ENCODE measurements at places on chromosomes 11 and 22.
A peak's percentile ranks its signal among the peaks of the same experiment; 100 is the strongest.

- DNase-seq, result no peak
These were observed 157.2 kb upstream of the CARD18 start for GRCh38 chr11:105296806-105297205.

DNA sequence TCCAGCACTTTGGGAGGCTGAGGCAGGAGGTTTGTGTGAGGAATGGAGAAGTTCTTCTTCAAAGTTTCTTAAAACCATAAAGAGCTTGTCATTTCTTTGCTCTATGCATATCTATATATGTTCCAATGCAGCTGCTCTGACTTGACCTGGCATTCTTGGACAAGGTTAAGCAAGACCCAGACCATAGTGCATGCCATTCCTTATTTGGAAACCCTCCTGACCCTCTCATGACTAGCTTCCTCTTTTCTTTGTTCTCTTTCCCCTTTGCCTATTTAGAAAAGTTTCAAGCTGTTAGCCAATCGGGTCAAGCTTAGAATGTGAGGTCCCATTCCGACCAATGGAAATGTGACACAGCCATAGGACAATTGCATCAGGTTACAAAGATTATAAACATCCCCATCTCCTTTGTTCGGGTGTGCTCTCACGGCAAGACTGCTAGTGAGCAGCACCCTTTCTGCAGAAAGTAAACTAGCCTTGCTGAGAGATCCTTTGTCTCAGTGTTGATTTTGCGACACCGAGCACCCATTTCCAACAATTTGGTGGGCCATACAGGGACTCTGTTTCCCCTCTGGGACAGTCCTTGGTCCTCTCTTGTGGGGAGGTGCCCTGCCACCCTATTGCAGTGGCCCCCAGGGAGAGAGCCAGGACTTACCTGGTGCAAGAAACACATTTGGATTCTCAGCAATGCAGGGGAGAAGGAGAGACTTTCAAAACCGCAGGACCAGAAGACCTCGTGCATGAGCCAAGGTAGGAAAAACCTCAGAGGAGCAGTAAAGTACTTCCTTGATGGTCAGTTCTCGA is 39.9 kb upstream of the ANO1 start:
- no peak for DNase-seq

DNA sequence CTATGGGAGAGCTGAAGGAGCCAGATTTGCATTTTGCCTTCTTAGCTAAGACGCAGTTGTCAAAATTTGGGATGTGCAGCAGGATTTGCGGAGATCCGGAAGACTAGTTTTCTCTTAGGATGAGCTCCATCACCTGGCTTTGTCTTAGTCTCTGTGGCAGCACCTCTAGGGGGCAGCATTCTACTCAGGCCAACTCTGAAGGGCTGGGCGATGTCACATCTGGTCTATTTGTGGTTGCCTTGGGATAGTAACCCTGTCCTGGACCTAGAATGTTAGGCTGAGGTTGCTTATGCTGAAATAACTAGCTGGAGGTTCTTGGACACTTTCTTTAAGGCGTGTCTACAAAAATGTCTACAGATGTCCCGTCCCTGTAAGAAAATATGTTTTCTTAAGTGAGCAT is 116.2 kb downstream of the FAT3 start:
- DNase-seq, result no peak

DNA sequence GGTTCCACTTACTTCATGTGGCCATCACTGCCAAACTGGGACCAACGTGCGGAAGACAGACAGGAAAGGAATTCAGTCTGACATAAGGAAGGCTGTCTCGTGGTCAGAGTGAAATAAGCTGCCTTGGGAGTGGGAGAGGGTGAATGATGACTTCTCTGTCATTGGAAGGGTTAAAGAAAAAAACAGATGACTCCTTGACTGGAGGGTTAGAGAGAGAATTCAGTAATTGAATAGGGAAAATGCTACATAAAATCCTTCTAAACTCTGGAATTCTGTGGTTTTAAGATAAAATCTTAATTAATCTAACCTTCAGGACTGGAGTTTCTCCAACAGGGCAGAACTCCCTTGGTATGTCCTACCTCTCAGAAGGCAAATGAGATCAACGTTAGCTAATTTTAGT is 33.8 kb downstream of the RAB30 start:
- DNase-seq, result no peak

- peak; percentile 65 for DNase-seq
These were observed 1.5 kb upstream of the SIK3 start for GRCh38 chr11:117099696-117100095.

DNA sequence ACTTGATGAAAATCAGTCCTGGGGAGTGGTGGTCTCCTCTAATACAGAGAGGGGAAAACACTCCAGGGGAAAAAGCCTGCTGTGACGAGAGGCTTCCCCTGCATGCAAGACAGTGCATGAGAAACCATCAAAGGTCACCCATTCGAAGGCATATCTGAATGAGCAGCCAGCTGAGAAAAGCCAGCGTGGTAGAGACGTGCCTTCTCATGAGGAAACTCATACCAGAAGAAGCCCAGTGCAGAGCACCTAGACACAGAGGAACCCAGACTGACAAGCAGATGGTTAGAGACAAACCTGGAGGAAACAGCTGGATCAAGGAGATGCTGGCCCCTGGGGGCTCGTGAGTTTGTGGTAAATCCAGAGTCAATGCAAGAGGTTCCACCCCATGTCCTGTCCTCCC is 534.8 kb downstream of the BRD1 start:
- no peak for DNase-seq

DNA sequence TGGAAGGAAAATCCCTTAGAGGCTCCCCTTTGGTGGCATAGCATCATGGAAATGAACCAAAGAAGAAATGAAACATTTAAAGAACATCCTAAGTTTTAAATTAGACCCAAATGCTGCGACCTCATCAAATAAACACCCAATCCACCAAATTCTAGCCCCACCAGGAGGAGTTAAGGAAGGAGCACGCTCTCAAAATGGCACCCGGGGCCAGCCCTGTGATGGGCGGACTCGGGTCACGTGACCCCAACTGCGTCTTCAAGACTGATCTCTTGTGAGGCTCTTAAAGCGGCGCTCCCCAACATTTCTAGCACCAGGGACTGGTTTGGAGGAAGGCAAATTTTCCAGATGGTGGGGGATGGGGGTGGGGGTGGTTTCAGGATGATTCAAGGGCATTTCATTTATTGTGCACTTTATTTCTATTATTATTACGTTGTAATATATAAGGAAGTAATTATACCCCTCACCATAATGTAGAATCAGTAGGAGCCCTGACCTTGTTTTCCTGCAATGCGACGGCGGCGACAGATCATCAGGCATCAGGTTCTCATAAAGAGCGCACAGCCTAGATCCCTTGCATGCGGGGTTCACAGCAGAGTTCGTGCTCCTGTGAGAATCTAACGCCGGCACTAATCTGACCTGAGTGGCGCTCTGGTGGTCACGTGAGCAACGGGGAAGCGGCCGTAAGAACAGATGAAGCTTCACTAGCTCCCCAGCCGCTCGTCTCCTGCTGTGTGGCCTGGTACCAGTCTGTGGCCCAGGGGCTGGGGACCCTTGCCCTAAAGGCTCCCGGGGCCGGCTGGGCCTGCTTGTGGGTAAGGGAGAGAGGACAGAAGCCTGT is 90.6 kb upstream of the SLC22A12 start:
- DNase-seq, result peak; percentile 20

- DNase-seq, result no peak
These were observed 195.7 kb upstream of the API5 start for GRCh38 chr11:43116071-43116470.

- no peak for DNase-seq
These were observed 265.8 kb downstream of the TTC28 start for GRCh38 chr22:28413612-28414399.

DNA sequence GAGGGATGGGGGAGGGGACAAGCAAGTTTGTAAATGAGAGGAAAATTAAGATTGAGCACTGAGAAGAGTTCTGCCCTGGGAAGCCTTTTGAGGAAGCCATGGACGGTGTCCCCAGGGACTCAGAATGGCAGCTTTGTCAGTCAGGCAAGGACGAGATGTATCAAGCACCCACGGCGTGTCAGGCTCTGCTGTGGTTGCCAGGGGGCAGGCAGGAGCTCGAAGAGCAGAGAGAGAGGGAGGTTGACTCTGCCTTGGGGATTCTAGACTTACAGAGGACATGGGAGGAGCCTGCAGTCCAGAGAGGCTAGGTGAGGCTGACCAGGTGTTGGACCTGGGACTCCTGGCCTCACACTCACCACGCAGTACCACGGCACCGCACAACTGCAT is 29.1 kb upstream of the SYT7 start:
- no peak for DNase-seq

DNA sequence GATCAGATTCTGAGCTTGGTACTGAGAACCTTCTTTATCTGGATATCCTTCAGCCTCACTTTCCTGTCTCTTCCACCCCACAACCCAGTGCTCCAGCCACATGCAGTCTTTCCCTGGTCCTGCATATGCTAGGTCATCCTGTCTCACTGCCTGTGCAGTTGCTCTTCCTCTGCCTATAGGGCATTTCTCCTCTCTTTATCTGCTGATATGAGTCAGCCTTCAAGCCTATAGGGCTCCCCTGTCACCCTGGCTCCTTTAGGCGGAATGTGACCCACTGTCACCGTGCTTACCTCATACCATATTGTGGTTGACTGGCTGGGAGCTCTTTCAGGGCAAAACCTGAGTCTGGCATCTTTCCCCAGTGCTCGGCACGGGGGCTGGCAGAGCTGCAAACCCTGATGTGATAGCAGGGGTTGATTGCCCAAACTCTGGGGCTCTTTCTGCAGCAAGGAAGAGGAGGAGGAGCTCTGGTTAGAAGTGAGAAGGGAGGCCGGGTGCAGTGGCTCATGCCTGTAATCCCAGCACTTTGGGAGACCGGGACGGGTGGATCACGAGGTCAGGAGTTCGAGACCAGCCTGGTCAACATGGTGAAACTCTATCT is 26.3 kb downstream of the MEI1 start:
- DNase-seq, result no peak

- DNase-seq, result no peak
These were observed 55.6 kb downstream of the MPPED1 start for GRCh38 chr22:43467216-43467940.

- DNase-seq, result no peak
These were observed 212.6 kb downstream of the DBX1 start for GRCh38 chr11:19947537-19948114.

DNA sequence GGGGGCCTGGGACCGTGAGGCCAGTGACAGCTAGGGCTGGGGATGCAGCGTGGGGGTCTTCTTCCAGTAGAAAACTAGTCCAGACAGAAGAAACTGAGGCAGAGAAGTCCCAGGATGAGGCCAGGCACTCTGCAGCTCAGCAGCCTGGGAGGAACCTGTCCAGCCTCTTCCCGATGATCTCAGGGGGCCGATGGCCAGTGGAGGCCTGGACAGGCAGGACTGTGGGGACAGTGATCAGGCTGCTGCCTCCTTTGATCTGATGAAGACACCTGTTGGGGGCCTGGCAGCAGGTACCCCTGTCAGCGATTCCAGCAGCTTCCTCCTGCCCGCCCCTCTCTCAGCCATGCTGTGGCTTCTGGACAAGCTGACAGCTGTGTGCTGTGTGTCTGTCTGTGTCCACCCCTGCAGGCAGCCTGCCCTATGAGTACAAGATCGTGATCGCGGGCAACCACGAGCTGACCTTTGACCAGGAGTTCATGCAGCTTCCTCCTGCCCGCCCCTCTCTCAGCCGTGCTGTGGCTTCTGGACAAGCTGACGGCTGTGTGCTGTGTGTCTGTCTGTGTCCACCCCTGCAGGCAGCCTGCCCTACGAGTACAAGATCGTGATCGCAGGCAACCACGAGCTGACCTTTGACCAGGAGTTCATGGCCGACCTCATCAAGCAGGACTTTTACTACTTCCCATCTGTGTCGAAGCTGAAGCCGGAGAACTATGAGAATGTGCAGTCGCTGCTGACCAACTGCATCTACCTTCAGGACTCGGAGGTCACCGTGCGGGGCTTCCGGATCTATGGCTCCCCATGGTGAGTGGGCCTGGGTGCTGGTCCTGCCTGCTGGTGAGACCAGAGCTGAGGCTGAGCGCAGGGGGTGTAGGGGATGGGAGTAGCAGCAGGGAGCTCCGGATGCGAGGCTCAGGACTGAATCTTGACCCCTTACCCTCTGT is 62.6 kb downstream of the MPPED1 start:
- no peak for DNase-seq

GRCh38 chr22:46984751-46985506 is 222.5 kb downstream of the TBC1D22A start:
- no peak for DNase-seq

GRCh38 chr11:107172996-107173395 is 154.7 kb upstream of the GUCY1A2 start:
- no peak for DNase-seq

GRCh38 chr22:25536589-25536988 is 27.9 kb upstream of the GRK3 start:
- no peak for DNase-seq

DNA sequence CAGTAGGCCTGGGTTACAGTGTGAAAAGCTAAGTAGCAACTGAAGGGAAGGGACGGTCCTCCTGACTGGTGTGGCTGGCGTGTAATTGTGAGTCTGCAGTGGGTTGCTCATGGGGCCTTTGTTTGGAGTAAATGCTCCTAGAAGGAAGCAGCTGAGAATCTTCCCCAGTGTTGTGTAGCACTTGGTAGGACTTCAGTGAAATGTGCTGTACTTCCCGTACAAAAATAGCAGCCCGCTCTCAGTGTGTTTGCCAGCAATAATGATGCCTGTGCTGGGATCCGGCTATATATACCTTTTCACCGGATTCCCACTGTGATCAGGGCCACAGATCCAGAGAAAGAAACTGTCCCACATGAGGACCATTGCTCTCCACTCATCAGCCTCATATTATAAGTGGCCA is 175.7 kb upstream of the NTM start:
- no peak for DNase-seq

- DNase-seq, result no peak
These were observed 6.4 kb upstream of the ME3 start for GRCh38 chr11:86678823-86679222.

DNA sequence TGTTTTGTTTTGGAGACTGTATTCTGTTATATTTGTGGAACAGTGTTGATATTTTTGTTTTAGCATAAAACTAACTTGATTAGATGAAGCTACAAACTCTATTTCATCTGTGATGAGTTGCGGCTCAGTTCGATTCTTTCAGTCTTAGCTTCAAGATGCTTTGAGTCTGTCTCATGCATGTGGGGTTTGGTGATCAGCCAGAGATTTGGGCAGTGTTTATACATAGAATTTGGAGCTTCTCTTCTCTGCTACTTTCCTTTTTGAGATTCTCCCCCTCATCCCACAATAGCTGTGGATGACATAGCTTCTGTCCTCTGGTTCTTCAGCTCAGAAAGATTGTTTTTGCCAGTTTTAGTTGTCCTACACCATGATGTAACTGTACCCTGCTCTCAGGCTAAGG is 90.4 kb downstream of the ARHGAP20 start:
- DNase-seq, result no peak

GRCh38 chr22:43085658-43086606 is 3.3 kb downstream of the TTLL1 start:
- no peak for DNase-seq

GRCh38 chr11:115081972-115082371 is 403.6 kb downstream of the NXPE2 start:
- no peak for DNase-seq

DNA sequence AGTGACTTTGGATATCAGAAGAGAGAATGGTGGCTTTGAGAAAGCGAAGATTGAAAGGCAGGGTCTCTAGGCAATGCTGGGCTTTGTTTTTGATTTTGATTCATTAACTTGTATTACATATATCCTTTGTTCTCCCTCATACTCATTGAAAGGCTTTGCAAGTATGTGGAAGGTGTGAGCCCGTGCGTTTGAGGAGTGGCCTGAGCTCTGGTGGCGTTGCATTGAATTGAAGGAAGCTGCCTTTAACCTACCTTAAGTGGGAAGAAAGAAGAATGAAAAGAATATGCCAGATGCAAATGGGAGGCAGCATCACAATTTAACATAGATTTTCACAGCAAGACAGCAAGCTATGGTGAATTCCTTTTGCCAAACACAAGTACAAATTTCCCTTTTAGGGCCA is 6.7 kb downstream of the MMP7 start:
- no peak for DNase-seq
